CD4-positive, alpha-beta memory T cell (primary cell): ENCODE measurements at places on chromosomes 2 and 18. TPM values are rescaled to one million over a fixed set of nuclear protein-coding genes. Genes with fewer than 3 reads are reported as not detected.

The CHST9 gene
- not detected for total RNA-seq

The IL1RN gene
- total RNA-seq = 2.4 TPM

GRCh38 chr2:221791844-221792243, 219.7 kb upstream of the EPHA4 start:
- H3K27ac ChIP-seq = no peak overlapping the region
- no peaks in the 10 kb centered on the region for H3K36me3 ChIP-seq
- H3K4me1 ChIP-seq = no peaks in the 10 kb centered on the region
- no peak for DNase-seq
- no peak overlapping the region for H3K4me3 ChIP-seq
- H3K27me3 ChIP-seq = no peaks in the 10 kb centered on the region

The EIF2AK2 gene
- 28.8 TPM for total RNA-seq

DNA sequence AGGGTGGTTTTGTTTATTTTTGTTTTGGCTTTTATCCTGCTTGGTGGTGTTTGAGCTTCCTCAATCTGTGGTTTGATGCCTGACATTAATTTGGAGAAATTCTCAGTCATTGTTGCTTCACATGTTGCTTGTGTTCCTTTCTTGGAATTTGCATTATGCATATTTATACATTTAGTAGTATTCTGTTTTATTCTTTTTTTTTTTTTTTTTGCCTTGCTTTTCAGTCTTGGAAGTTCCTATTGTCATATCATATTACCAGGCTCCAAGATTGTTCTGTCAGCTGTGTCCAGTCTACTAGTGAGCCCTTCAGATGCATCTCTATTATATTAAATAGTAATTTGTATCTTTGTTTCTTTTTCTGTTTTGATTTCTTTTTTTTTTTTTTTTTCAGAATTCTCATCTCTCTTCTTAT, 77.0 kb downstream of the EPC2 start:
- H3K36me3 ChIP-seq = no peaks in the 10 kb centered on the region
- H3K27me3 ChIP-seq = no peaks in the 10 kb centered on the region
- no peak overlapping the region for H3K27ac ChIP-seq
- DNase-seq = no peak
- no peak overlapping the region for H3K4me3 ChIP-seq

The LRRC30 gene
- not detected for total RNA-seq

- H3K4me1 ChIP-seq = no peaks in the 10 kb centered on the region
- H3K27me3 ChIP-seq = no peaks in the 10 kb centered on the region
- H3K4me3 ChIP-seq = no peak overlapping the region
- DNase-seq = no peak
Observed at GRCh38 chr2:203586206-203586605, 51.1 kb upstream of the RAPH1 start.

GRCh38 chr18:36717422-36718110, 111.2 kb downstream of the TPGS2 start:
- DNase-seq = no peak
- H3K27me3 ChIP-seq = no peaks in the 10 kb centered on the region
- no peaks in the 10 kb centered on the region for H3K4me1 ChIP-seq
- H3K27ac ChIP-seq = no peak overlapping the region
- H3K4me3 ChIP-seq = no peak overlapping the region
